ENCODE measurements at places on chromosomes 5 and 9. TPM values are rescaled to one million over a fixed set of nuclear protein-coding genes. Genes with fewer than 3 reads are reported as not detected.

Gene ABLIM3
- total RNA-seq, result not detected

DNA sequence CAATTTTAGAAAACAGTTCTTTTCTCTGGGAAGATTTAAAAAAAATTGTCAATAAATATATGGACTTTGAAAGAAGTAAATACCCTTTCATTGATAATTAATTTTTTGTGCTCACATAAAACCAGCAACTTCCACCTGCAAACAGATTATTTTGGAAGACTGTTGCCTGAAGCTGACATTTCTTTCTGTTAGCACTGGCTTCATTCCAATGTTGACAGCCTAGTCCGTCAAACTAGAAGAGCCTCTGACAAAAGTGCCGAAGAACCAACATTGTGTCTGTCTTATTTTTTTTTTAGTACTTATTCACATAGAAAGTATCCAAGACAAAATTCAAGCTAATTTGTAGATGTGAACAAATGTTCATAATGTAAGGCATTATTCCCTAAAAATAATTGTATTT is 108.6 kb upstream of the TMEM161B start:
- no peaks in the 10 kb centered on the region for H3K36me3 ChIP-seq
- H3K4me1 ChIP-seq, result peaks cover 2% of the 10 kb centered on the region
- H3K4me3 ChIP-seq, result no peak overlapping the region
- H3K27me3 ChIP-seq, result peaks cover 2% of the 10 kb centered on the region
- no peak for DNase-seq
- no peak overlapping the region for H3K27ac ChIP-seq

DNA sequence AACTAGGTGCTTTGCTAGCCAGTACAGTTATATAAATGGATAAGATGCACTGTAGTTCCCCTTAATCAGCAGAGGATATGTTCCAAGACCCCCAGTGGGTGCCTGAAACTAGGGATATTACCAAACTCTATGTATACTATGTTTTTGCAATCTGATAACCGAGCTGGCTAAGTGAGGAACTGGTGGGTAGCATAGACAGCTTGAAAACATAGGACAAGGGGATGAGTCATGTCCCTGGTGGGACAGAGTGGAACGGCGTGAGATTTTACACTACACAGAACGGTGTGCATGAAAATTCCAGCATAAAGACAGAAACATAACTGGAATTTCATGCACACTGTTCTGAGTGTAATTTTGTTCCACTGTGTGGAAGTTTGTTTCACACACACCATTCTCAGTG is 86.9 kb downstream of the BASP1 start:
- H3K4me3 ChIP-seq, result no peak overlapping the region
- H3K27me3 ChIP-seq, result no peaks in the 10 kb centered on the region

Gene REEP2
- 2.9 TPM for total RNA-seq

DNA sequence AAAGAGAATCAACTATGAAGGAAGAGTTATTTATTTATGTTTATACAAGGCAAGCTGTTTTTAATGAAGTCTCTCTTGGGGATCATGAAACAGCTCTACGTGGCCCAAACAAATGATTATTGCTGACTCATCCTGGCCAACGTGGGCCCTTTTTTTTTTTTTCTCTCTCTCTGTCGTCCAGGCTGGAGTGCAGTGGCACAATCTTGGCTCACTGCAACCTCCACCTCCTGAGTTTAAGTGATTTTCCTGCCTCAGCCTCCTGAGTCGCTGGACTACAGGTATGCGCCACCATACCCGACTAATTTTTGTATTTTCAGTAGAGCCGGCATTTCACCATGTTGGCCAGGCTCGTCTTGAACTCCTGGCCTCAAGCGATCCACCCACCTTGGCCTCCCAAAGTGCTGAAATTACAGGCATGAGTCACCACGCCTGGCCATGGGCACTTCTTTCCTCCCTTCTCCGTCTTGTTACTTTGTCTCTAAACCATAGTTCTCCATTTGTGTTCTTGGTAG is 98.3 kb downstream of the BASP1 start:
- H3K27ac ChIP-seq, result no peak overlapping the region
- peaks cover 1% of the 10 kb centered on the region for H3K27me3 ChIP-seq
- no peaks in the 10 kb centered on the region for H3K4me1 ChIP-seq
- DNase-seq, result no peak

Gene YTHDC2
- 26.8 TPM for total RNA-seq

Gene APBA1
- 0.07 TPM for total RNA-seq

DNA sequence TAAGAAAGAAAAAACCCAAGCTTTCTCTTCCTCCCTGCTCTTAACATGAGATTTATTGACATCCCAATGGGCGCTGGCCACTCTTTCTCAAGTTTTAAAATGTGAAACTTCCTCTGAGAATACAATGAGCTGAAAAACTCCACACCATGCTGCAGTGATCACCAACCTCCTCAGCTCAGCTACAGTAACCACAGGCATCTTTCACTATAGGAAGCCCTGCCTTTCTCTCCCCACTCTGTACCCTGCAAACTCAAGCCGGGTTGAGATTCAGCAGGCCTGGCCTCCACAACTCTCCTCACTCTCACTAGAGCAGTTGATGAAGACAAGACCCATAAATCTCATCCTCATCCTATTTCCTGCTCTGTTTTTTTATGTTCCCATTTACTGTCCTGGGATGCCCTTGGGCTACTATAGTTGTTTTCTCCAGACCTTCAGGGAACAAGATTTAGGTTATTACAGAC is 48.3 kb downstream of the SH3TC2 start:
- no peak for DNase-seq
- no peaks in the 10 kb centered on the region for H3K36me3 ChIP-seq
- H3K27me3 ChIP-seq, result peaks cover 9% of the 10 kb centered on the region
- H3K27ac ChIP-seq, result no peak overlapping the region
- H3K4me1 ChIP-seq, result peaks cover 5% of the 10 kb centered on the region

Gene ARSI
- not detected for total RNA-seq

- no peak overlapping the region for H3K27ac ChIP-seq
- no peak overlapping the region for H3K4me3 ChIP-seq
- no peak for DNase-seq
Measured at GRCh38 chr5:27252911-27253310, 214.5 kb upstream of the CDH9 start.

DNA sequence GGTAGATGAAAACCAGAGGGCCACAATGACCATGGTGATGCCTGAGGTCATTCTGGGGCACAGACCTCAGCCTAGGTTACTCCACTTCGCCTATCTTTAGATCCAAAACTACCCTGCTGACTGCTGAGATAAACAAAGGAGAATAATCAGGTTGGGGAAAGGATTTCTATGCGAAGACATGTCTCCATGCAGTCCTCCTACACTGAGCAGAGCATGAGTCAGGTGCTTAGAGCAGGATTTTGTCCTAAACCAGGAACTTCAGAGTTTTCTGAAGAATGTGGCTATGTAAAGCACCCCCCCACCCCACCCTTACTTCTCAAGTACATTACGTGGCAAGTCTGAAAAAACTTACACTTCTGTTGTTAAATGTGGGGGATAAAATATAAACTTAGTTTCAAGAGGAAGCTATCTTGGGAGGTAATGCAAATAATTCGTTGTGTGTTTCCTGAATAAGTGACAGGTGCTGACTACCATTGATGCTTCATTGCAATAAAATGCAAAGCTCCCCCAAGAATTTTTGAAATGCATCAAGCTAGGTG is 19.4 kb downstream of the PDCD1LG2 start:
- H3K36me3 ChIP-seq, result no peaks in the 10 kb centered on the region
- H3K4me1 ChIP-seq, result peaks cover 30% of the 10 kb centered on the region
- no peak overlapping the region for H3K4me3 ChIP-seq
- no peak overlapping the region for H3K27ac ChIP-seq

- H3K4me3 ChIP-seq, result no peak overlapping the region
- no peaks in the 10 kb centered on the region for H3K36me3 ChIP-seq
- DNase-seq, result no peak
- H3K27me3 ChIP-seq, result peaks cover 2% of the 10 kb centered on the region
Measured at GRCh38 chr5:151678713-151679112, 8.0 kb downstream of the SPARC start.

Gene UBE2D2
- 239 TPM for total RNA-seq

DNA sequence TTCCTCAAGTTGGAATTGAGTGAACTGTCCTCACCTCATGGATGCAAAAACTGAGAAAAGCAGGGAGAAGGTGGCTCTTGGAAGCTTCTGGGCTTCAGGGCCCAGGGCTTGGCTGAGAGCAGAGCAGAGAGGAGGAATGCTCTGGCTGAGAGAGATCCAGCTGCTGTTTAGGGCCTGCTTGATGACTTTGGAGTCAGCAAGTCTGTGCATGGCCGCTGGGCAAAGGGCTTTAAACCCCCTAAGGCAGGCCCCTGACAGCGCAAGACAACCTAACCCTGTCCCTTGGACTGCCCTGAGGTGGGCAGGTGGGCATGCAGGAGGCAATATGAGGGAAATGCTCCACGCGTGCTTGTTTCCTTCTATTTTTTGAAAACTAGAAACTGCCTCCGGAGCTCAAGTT is 8.6 kb downstream of the STC2 start:
- H3K27ac ChIP-seq, result no peak overlapping the region
- DNase-seq, result no peak
- no peak overlapping the region for H3K4me3 ChIP-seq

GRCh38 chr5:177469750-177470525 is 3.5 kb downstream of the DBN1 start:
- H3K4me3 ChIP-seq, result peak overlapping the region; percentile 1
- no peaks in the 10 kb centered on the region for H3K27me3 ChIP-seq
- peak overlapping the region; percentile 91 for H3K27ac ChIP-seq
- H3K4me1 ChIP-seq, result peaks cover 32% of the 10 kb centered on the region
- peaks cover 59% of the 10 kb centered on the region for H3K36me3 ChIP-seq
- DNase-seq, result no peak

Gene PPIC
- total RNA-seq, result not detected

Gene DMRT3
- not detected for total RNA-seq

DNA sequence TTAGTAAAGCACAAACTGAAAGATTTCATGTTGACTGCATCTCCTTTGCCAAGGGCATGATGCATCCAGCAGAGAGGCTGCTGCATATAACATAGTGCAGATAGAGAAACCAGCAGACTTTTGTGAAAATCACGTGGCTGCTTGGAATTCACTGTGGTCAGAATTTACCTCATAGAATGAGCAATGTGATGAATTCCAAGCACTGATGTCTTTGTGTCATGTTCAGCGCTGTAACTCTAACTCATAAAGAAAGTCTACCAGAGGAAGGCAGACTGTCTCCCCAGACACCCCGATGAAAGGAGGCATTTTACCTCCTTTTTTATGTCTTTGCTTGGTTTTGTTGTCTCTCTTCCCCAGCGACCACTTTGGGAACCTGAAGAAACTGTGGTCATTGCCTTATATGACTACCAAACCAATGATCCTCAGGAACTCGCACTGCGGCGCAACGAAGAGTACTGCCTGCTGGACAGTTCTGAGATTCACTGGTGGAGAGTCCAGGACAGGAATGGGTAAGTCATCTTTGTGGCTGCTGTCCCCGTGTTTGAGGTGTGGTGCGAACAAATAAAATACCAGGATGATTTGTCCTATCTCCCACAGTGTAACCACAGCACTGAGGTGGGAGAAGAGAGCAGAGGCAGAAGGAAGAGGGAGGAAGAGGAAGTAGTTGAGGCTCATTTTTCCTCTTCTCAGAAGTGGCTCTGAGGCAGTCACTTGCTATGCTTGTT is 42.0 kb downstream of the ITK start:
- H3K27me3 ChIP-seq, result no peaks in the 10 kb centered on the region
- peaks cover 76% of the 10 kb centered on the region for H3K4me1 ChIP-seq
- H3K4me3 ChIP-seq, result peak overlapping the region; percentile 69

Gene GCNT4
- 2.1 TPM for total RNA-seq

DNA sequence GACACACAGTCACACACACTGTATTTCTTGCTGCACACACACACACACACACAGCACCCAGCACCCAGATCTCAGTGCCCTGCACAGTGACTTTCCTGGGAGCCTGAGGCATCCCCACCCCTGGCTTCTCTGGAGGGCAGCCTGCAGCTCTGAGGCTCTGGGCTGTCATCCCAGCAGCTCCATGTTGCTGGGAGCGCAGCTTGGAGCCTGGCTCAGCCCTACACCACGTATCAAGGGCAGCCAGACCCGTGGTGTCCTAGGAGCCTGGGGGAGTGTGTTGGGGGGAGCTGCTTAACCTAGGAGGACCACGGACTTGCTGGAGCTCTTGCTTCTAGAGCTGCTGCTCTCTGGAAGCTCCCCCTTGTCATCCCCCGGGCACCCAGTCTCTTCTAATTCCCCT is 5.2 kb downstream of the IER5L start:
- H3K4me1 ChIP-seq, result peaks cover 11% of the 10 kb centered on the region
- no peak overlapping the region for H3K4me3 ChIP-seq
- DNase-seq, result no peak

- no peak for DNase-seq
- no peaks in the 10 kb centered on the region for H3K27me3 ChIP-seq
- H3K4me1 ChIP-seq, result peaks cover 8% of the 10 kb centered on the region
- H3K36me3 ChIP-seq, result no peaks in the 10 kb centered on the region
- no peak overlapping the region for H3K27ac ChIP-seq
Measured at GRCh38 chr5:143594902-143595818, 191.7 kb upstream of the NR3C1 start.

- peaks cover 16% of the 10 kb centered on the region for H3K27me3 ChIP-seq
- no peak overlapping the region for H3K4me3 ChIP-seq
- H3K4me1 ChIP-seq, result peaks cover 8% of the 10 kb centered on the region
- no peak overlapping the region for H3K27ac ChIP-seq
- no peak for DNase-seq
Measured at GRCh38 chr5:172441262-172441751, 13.0 kb downstream of the SH3PXD2B start.

DNA sequence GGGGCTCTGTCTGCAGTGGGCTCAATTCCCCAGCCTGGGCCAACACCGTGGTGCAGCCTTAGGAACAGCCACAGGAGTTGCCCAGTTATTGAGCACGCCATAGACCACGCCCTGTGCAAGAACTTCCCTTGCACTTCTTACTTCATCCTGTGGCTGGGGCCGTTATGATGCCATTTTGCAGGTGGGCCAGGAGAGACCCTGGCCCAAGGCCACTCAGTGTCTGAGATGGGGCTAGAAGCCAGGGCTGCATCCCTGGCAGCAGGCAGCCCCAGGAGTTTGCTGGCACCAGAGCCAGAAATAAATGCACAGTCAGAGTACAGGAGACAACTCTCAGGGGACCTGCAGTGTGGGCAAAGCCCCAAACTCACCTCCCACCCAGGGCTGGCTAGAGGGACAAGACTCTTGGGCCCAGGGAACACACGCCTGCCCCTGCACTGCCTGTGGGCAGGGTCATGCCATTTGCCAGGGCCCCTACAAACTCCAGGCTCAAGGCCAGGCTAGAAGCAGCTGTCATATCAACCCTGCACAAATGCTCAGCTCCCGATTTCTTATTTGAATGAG is 6.7 kb downstream of the CORO2A start:
- peaks cover 38% of the 10 kb centered on the region for H3K4me1 ChIP-seq
- no peaks in the 10 kb centered on the region for H3K36me3 ChIP-seq
- H3K27me3 ChIP-seq, result no peaks in the 10 kb centered on the region
- no peak overlapping the region for H3K4me3 ChIP-seq
- no peak overlapping the region for H3K27ac ChIP-seq

Gene NAA35
- total RNA-seq, result 26.3 TPM

DNA sequence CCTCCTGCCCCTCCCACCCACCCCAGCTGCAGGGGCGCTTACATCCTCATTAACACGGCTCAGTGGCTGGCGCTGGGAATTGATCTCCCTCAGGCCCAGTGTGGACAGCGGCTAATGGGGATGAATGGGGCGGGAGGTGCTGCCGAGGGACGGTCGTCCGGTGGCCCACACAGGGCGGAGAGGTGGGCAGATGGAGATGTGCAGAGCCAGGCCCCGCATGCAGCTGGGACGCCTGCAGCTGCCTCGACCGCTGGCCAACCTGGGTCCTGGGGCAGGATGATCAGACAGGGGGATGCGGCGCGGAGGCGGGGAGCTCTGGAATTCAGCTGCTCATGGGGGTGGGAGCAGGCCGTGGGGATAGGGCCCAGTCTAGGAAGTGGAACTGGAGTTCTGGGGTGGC is 17.6 kb downstream of the TSPAN17 start:
- H3K4me3 ChIP-seq, result no peak overlapping the region
- H3K4me1 ChIP-seq, result peaks cover 8% of the 10 kb centered on the region
- H3K27me3 ChIP-seq, result peaks cover 9% of the 10 kb centered on the region
- no peak for DNase-seq
- no peak overlapping the region for H3K27ac ChIP-seq

Gene SPARC
- not detected for total RNA-seq
